A549 (cell line): ENCODE measurements at places on chromosomes 3 and 15.
A peak's percentile ranks its signal among the peaks of the same experiment; 100 is the strongest.

DNA sequence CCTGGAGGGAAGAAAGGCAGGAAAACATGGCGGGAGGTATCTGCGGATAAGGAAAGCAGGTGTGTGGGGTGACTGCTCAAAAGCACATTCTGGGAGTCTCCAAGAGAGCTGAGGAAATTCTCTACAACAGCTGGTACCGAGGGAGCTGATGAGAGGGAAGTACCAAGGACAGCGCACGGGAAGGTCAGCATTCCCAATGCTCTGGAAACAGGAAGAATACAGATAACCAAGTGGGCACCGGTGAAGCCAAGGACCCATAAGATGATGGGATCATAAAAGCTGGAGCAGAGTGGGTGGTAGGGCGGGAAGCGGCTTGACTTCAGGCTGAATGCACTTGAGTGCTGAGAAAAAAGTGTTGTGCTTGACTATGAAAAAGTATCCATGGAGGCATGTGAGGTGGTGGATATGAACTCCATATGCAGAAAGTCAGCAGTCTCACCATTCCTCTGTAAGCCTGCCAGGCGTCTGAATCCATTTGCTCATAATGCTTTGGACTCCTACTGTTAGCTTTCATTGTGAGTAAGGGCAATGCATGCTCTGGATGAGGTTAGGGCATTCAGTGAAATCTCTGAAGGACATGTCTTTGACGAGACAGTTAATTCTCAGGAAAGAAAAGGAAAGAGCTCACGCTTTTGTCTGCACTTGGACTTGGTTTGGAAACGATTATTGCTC lies 215.5 kb downstream of the NR1D2 start:
- no peak for DNase-seq

DNA sequence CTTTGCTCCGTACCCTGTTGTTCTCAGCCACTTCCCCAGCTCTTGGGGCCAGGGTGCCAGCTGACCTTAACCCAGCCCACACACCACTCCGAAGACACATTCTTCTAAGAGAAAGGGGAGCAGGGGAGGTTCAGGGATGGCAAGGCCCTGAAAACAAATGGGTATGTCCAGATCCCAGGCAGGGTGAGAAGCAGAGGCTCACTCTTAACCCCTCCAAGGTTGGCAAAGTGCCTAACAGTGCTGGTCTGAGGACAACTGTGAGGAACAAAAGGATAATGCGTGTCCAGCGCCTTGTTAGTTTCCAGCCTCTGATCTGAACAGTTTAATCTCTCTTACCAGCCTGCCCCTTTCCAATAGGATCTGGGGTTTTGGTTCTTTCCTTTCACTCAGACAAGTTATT lies 1.5 kb downstream of the TMEM44 start:
- DNase-seq = no peak

GRCh38 chr3:197908957-197909701 lies 40.9 kb upstream of the RPL35A start:
- no peak for DNase-seq

GRCh38 chr3:13040361-13041074 lies 32.7 kb downstream of the IQSEC1 start:
- DNase-seq = no peak

GRCh38 chr3:38169027-38169317 lies 3.6 kb downstream of the OXSR1 start:
- DNase-seq = no peak

DNA sequence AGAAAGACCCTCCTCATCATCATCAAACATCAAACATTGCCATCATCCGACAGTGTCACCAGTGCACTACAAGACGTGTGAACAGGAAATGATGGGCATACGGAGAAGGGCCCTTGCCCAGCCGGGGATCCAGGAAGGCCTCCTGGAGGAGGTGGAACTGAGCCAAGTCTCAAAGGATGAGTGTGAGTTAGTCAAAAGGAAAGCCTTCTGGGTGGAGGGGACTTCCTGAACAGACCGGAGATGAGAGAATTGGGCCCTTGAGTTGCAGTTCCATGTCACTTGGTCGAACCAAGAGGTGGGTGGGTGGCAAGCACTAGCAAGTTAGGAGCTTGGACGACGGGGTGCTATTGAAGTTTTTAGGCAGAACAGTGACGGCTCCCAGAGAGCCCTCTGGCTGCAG lies 8.5 kb downstream of the SEMA4B start:
- DNase-seq = no peak

GRCh38 chr15:67732164-67732563 lies 93.1 kb upstream of the SKOR1 start:
- DNase-seq = no peak

DNA sequence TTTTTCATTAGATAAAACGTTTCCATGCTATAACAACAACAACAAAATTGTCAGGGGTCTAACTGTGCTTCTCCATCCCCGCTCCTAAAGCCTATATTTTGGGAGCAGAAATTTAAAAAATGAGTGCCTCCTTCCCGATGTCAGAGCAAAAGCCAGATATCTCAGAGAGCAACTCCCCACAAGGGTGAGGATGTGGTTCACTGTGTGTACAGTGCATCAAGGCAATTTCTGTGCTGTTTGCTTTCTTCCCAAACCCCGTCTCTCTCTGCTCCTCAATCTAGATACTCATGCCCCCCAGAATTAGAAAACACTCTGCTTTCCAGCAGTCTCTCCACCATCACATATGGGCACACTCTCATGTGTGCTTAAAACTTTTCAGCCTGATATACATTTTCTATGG lies 76.7 kb upstream of the MBNL1 start:
- no peak for DNase-seq

GRCh38 chr15:71757741-71758530 lies 52.4 kb upstream of the NR2E3 start:
- DNase-seq = no peak

DNA sequence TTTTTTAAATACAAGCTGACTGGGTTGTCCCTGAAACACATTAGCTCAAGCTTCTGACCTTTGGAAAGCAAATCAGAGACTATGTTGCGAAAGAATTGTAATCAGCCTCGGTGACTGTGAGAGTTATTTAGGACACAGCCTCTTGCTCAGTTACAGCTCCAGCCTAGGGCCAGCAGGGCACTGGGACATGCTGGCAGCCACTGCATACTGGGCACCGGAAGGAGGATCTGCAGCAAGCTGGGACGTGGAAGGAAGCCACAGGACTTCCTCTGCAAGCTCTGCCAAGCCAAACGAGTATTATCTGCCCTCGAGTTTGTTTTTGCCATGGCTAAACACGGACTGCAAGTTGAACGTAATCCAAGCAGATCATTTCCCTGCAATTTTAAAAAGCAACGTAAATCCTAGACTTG lies 24.4 kb upstream of the COPG1 start:
- peak; percentile 86 for DNase-seq

GRCh38 chr3:120460862-120461261 lies 10.1 kb upstream of the FSTL1 start:
- DNase-seq = no peak

DNA sequence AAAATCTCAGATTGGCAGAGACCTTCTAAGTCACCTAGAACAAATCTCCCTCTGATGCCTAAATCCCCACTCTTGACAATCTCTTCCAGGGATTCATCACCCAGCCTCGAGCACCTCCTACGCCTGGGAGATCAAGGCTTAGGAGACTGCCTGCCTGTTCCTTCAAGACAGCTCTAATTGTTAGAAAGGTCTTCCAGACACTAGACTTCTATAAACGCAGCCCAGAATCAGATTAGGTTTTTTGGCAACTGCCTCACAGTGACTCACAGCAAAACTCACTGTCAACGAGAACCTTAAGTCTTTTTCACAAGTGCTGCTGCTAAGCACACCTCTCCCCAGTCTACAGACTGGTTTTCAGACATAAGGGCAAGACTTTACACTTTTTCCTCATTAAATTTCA lies 23.1 kb downstream of the SRGAP3 start:
- DNase-seq = no peak

DNA sequence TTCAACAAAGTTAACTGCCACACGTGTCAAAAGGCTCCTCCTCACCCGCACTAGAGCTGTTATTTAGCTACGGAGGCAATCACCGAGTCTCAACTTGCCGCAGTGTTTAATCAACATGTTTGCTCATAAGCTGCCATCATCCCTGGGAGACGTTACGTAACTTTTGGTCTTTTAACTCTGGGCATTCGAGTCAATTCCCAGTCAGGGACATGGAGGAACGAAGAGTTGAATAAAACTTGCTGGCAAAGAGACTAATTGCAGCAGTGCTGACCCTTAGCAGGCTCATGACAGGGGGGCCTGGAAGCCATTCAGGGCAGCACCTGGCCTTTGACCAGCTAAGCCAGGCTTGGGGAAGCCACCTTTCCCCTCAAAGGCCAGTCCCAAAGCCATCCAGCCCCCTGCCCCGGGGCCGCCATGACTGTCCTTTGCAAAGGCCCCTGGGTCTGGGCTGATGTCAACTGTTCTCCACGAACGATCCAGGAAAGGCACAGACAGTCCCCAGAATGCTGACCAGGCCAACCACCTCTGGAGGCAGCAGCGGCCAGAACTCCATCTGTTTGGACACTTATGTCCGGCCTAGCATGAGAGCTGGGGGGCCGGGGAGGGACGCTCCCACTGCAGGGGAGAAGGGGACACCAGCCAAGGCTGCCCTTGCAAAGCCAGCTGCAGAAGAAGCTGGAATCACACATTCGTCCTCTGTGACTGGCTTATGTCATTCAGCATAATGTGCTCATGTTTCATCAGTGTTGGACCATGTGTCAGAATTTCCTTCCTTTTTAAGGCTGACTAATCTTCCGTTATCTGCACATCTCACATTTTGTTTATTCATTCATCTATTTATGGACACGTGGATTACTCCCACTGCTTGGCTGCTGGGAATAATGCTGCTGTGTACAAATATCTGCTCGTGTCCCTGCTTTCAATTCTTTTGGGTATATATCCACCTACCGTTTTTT lies 43.7 kb downstream of the PCSK6 start:
- peak; percentile 22 for DNase-seq

DNA sequence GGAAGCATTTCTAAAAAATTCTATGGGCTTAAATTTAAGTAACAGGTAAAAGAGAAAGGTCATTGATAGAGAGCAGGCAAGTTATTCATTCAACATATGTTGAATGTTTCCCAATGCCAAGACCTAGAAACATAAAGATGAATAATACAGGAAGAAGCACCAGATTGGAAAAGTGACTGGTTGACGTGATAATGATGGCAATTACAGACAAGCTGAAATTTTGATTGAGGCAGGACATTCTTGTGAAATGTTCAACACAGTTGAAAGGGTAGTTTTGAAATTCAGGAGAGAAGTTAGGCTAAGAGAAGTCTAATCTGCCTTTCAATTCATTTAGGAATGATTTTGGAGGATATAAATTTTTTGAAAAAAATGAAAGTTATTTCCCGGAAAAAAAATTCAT lies 536.3 kb upstream of the NAALADL2 start:
- DNase-seq = no peak

DNA sequence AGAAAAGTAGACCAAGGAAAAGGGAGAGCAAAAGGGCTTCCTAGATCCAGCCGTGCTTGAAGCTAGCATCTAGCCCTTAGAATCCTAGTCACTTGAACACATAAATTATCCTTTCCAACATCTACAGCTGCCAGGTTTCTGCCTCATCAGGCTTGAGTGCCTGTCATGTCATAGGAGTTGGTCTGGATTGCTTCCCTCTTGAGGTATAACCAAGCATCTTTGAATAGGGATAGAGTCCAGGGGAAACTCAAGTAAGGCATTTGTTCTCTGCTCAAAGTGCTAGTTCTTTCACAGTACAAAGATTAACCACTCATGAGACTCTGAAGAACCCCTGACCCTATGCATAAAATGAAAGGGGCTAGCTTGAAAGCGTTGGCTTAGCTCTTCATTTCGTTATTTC lies 72.3 kb downstream of the SLCO3A1 start:
- no peak for DNase-seq

DNA sequence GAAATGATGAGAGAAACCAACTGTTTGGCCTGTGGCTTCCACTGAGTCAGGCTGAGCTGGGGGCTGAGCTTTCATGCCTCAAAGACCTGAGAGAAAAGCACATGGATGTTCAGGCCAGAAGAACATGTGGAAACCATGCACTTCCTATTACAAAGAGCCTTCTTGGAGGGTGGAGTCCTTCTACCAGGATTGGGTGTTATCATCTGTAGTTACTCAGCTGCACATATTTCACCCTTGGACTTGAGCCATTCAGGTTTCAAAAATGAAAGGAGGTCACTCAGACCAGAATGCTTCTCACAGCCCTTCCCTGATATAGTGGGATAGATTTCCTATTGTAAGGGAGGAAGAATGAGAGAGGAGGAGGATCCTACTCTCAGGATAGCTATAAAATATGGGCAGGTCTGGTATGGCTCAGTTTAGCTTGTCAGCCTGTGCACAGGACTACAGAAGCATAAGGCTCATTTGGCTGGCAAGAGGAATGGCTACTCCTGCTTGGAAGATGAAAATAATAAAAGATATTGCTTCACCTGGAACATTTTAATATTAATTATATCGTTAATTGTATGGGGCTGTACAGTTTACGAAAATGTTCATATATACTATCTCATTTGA lies 173.6 kb upstream of the TMC3 start:
- DNase-seq = no peak

DNA sequence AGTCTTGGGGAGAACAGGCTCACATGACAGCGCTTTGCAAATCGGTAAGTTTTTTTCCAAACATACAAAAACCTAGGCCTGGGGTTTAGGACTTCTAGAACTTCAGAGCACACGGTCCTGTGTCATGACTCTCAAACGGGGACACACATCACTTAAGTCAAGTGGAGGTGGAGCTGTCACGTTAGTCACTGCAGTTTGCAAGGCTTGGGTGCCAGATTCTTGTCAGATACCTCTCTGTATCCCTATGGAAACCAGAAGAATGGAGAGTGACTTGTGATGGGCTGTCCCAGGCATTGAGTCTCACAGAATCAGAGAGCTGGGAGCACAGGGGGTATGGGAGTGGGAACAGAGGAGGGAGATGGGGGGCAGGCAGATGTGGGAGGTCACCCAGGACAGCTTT lies 64.8 kb downstream of the DUT start:
- DNase-seq = no peak

DNA sequence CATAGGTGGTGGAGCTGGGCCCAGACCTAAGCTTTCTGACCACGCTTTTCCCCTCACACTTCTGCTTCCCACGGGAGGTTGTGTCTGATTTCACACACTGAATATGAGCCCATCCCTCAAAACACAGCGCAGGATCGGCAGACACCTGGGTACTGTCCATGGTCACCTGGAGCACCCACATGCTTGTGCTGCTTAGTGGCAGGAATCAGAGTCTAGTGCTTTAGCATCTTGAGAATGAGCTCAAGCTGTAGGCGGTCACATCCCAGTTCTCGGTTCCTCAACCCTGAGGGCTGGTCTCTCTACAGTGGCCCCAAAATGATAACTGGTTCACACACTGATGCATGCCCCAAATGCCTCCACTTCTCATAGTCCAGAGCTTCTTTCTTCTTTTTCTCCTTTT lies 111.0 kb downstream of the SEMA5B start:
- DNase-seq = no peak

DNA sequence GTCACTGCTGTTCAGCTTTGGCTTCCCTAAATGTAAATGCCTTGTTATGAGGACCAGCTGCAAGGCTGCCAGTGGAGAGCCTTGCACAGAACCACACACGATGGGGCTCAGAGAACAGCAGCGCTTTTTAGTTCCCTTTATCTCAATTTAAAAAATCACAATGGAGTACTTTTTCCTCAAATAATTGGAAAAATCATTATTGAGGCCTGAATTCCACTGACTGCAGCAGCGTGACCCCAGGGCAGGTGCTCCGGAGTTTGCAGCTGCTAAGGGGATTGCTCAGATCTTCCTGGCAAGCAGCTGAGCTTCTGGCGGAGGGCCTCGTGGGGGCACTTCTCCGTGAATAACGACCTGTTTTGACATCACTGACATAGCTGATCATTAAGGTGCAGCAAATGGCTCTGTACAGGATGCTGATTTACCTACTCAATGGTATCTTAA lies 245.6 kb upstream of the TRIM42 start:
- no peak for DNase-seq
